ENCODE measurements at places on chromosomes 11 and 22. TPM values are rescaled to one million over a fixed set of nuclear protein-coding genes. Genes with fewer than 3 reads are reported as not detected.

The FGF3 gene
- total RNA-seq = not detected

The FOSL1 gene
- 4.0 TPM for total RNA-seq

The ALX4 gene
- not detected for total RNA-seq

The CCDC15 gene
- 1.4 TPM for total RNA-seq

The LZTR1 gene
- total RNA-seq = 24.8 TPM

The MN1 gene
- total RNA-seq = 4.5 TPM

The XRCC6 gene
- total RNA-seq = 210 TPM

The DCHS1 gene
- 3.8 TPM for total RNA-seq

The SMTNL1 gene
- 0.10 TPM for total RNA-seq

The SAA4 gene
- total RNA-seq = not detected

The FOLR2 gene
- total RNA-seq = 3.3 TPM

The ZNF280B gene
- 1.2 TPM for total RNA-seq

The CCDC82 gene
- total RNA-seq = 42.2 TPM

The CHRDL2 gene
- not detected for total RNA-seq

The CNGA4 gene
- 0.21 TPM for total RNA-seq

The IFITM10 gene
- 4.8 TPM for total RNA-seq

The ART1 gene
- total RNA-seq = not detected

The TMX2 gene
- total RNA-seq = 31.7 TPM

The OR51F1 gene
- total RNA-seq = not detected
